ENCODE measurements at places on chromosomes 3 and 15.

DNA sequence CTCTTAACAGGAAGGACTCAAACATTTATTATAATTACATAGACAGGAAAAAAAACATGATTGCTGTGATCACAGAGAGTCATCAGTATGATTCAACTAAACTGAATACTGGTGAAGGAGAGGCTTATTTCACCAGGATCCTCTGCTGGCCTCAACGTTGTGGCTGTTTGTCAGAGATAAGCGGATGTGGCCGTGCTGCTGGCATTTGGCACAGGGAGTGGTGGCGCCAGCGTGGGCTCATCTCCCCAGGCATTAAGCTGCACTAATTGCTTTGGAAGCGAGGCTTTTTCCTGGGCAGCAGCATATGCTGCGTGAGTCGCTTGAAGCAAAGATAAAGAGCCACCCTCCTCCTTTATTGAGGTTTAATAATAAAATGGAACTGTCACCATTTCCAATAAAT lies 306.7 kb downstream of the LRTM1 start:
- no peak for DNase-seq

- peak; percentile 10 for DNase-seq
These were observed 47.4 kb upstream of the RAB6B start for GRCh38 chr3:133943031-133943535.

DNA sequence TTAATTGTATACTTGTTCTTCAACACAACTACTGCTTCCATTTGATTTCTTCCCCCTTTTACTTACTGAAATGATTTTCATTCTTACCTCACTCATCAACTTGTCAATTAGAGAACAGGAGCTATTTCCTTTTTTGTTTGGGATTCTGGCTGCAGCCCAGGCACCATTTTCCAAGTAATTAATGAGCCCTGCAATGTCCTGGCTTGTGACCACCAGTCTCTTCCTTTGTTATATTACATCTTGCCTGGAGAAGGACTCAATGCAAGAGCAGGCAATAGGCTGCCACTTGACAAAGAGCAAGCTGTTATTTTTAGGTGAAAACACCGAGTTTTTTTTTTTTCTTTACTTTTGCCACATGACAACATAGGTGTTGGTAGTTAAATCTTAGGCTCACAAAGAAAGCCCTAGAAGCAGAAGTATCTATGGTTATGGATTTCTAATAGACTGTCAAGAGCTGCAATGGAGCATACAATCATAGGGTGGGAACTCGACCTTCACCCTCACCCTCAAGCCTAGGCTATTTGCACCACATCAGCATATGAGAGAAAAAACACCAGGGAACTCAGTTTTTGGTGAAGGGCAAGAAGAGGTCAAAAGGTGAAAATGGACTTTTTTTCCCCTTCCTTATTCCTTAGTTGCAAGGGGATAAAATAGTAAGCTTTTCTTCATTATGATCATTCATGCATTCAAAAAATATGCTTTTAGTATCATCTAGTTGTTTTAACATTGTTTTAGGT lies 114.9 kb downstream of the TNIK start:
- no peak for DNase-seq

GRCh38 chr3:172087602-172088580 lies 48.5 kb downstream of the FNDC3B start:
- DNase-seq, result no peak

DNA sequence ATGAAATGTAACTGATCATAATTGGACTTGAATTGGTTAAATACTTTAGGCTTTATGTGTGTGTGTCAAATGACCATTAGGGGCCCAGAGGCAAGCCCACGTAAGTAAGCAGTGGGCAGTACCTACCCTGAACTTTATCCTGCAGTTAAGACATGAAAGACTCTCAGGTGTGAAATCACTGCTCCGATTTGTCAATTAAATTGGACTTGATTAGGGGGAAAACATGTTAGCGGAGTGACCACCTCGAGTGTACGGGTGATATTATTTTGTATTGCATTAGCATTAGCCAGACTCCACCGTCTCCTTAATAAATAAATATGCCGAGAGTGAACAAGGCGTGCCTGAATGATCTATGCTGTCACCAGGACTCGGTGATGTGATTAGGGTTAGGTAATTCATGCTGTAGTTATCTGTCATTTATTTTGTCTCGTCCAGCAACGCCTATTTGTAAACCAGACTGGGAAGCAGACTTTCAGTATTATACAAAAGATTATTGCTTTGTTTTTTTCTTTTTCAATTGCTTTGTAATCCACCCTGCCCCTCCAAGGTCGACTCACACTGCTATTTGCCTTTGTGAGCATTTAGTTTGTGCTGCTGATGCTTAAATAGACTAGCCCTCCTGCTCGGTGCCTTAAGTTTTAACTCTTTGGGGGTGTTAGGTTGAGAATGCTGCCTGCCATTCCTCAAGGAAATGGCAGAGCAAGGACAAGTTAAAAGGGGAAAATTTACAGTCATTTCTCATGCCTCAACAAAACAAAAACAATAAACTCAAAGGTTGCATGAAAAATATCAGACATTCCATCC lies 1.8 kb downstream of the RBMS3 start:
- peak; percentile 62 for DNase-seq

DNA sequence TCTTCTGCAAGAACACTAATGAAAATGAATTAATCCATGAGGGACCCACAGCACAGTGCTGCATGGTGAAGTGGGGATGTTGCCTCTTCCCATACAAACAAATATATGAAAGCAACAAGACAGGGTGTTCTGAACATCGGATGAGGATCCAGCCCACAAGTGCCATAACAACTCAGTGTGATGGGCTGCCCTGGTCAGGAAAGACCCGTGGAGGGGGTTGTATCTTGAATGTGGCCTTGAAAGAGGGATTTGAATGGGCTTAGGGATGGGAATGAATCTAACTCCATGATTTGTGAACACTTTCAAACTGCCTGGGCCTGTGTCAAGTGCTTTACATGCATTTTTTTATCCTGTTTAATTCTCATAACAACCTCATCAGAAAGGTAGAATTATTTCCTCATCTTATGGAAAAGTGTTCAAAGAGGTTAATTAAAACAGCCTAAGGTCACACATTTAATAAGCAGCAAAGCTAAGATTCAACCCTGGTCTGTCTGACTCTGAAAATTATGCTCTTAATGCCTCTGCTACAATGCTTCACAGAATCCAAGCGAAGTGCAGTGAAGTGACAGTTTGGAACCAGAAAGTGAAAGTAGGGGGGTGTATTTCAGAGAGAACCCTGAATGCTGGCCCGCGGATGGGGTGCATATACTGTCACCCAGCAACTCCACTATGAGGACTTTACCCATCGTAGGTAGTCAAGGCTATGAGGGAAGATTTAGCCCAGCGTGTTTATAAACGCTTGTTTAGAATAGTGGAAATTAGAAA lies 65.6 kb upstream of the HEG1 start:
- no peak for DNase-seq

Measured in Caki2 (cell line).